Stimulated activated CD8-positive, alpha-beta memory T cell treated with anti-CD3 and anti-CD28 coated beads, Interleukin-4, amount 100 ng/mL, for 24 hours (primary cell): ENCODE measurements at places on chromosomes 13 and 19.

DNA sequence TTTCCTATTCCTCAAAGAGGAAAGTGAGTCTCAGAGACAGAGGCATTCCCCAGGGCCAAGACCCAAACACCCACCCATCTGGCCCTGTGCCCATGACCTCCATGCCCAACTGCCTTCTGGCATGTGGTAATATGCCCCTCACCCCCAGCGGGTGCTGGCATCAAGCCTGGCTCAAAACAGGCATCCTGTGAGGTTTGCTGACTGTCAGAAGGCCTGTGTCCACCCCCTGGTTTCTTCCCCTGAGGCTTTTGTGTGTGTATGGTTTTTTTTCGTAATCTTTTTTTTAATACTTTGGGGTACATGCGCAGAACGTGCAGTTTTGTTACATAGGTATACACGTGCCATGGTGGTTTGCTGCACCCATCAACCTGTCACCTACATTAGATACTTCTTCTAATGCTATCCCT, 7.6 kb upstream of the KANK2 start:
- no peak for DNase-seq

GRCh38 chr13:98033277-98034247, 80.1 kb downstream of the IPO5 start:
- DNase-seq, result no peak

GRCh38 chr13:112233256-112233655, 142.9 kb upstream of the SPACA7 start:
- no peak for DNase-seq

GRCh38 chr13:28655561-28655960, 3.4 kb upstream of the POMP start:
- no peak for DNase-seq

DNA sequence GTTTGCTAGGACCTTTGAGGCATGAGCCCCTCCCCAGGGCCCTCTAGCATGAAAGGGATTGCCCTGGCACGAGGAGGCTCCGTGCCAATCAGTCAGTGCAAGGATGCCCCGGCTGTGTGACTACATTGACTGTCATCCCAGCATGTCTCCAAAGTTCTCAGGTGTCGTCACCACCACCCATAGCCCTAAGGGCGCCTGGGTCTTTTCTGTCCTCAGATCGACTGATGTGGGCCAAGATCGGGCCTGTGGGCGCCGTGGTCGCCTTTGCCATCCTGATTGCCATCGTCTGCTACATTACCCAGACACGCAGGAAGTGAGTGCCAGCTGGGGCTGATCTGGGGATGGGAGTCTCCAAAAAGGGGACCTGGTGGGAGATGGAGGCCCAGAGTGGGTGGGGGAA, 18.4 kb downstream of the MAG start:
- DNase-seq, result no peak
